ENCODE measurements at places on chromosomes 12 and 14. TPM values are rescaled to one million over a fixed set of nuclear protein-coding genes. Genes with fewer than 3 reads are reported as not detected.

GRCh38 chr12:127294651-127295210, 972.2 kb upstream of the TMEM132C start:
- DNase-seq = no peak

- DNase-seq = no peak
These were observed 5.0 kb downstream of the CDK17 start for GRCh38 chr12:96395236-96395635.

DNA sequence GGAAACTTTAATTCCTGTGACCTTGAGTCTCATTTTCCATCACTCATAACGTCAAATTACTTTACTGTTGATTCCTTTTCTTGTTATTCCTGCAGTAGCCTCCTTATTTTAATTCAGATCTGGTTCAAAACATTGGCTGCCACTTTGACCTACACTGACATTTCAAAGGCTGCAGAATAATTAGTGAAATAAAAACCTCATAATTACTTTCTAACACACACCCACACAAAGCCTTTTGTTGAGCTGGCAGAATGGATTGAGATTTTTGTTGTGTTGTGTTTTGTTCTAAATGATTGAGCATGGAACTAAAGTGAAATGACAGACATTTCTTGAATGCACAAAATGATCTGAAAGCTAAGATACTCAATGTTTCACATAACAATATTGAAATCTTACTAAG, 507.5 kb upstream of the STXBP6 start:
- no peak for DNase-seq

DNA sequence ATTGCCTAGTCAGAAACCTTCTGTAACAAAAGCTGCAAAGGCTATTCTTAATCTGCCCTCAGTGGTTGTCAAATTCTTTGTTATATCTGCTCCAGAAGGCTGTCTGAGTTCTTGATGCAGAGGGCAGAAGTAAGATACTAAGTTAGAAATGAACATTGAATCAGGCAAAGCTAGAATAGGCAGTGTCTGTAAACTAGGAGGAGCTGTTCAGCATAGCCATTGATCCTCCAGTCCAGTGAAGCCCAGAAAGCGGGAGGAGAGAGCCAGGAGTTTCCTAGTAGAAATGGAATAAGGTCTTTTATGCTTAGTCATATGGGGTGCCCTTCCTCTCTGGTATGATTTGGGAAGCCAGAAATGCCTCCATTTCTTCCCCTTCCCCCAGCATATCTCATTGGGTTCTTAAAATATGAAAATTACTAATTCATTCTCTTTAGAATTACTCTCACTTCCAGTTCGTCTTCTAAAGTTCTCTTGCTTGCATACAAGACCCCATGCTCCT, 76.2 kb downstream of the APAF1 start:
- DNase-seq = no peak

GRCh38 chr14:79573486-79573885, 637.8 kb downstream of the DIO2 start:
- no peak for DNase-seq

The DDHD1 gene
- 38.1 TPM for total RNA-seq

The GTF2A1 gene
- total RNA-seq = 62.3 TPM
